ENCODE measurements at places on chromosomes 16 and 17.

- no peak for DNase-seq
These were observed 946 bp upstream of the TMEM256 start for GRCh38 chr17:7404737-7405349.

DNA sequence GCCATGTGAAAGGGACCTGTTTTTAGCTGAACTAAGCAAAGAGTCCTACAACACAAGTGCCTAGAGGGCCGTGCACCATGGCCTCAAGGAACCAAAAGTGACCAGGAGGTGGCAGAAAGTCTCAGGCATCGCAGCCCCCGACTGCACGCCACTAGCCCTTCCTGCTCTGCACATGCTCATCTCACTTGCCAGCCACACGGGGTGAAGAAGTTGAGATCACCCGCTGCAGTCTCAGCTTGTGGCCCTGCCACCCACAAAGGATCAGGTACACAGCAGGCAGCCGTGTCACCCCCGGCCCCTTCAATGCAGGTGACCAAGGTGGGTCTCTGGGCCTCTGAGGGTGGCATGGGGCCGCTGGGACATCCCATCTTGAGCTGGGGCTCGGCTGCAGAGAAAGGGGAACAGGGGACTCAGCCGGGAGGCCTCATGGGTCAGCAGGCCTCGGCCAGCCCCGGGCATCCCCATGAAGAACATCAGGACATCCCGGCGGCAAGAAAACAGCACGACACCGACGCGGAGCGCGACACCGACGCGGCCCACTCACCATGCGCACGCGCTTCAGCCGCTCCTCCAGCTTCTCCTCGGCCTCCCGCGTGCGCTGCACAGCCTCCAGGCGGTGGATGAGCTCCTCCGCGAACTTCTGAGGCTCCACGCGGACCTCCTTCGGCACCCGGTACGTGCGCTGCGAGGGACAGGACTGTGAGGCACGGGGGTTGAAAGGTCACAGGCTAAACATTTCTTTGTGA, 21.0 kb downstream of the PDIA2 start:
- DNase-seq: no peak

GRCh38 chr17:17751489-17752088, 70.3 kb downstream of the RAI1 start:
- no peak for DNase-seq

DNA sequence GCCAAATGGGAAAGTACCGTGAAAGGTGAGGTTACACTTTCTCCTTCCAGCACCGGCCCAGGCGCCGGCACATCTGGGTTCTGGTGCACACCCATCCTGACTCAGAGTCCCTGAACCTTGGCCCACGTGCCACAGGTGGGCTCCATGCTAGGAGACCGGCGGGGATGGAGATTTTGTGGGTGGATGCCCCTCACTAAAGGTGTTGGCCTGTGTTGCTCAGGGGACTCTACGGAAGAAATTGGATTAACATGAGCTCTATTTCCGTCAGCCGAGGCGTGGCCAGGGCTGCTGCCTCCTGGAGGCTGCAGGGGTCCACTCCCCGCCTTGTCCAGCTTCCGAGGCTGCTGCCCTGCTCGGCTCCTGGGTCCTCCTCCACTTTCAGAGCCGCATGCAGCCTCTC, 30.8 kb downstream of the FBXO31 start:
- DNase-seq: no peak

GRCh38 chr17:77308861-77309726, 168.3 kb downstream of the SEC14L1 start:
- no peak for DNase-seq

DNA sequence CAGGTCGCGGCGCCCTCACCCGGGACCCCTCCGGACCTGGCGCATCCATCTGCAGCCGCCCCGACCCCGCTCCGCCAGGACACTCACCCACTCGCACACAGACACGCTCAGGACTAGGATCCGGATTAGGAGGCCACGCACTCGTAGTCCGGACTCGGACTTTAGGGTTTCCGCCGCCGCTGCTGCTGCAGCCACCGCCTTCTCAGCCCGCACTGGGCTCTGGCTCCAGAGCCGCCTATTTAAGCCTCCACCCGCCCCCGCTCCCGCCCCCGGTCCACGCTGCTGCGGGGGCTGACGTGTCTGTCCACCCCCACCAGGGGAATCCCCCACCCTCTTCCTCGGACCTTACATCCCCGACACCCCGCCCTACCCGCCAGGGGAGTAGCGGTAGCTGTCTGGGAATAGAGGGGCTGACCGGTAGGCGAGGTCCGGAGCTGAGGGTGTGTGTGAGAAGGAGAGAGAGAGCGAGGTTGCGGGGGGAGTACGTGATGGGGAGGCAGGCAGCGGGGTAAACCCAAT, at the start of gene RRAD:
Gene RRAD, minus strand, starts transcription at position 214 of the 519 bp plus-strand sequence. CDS start 356 bp downstream, outside the sequence.
- no peak for DNase-seq

DNA sequence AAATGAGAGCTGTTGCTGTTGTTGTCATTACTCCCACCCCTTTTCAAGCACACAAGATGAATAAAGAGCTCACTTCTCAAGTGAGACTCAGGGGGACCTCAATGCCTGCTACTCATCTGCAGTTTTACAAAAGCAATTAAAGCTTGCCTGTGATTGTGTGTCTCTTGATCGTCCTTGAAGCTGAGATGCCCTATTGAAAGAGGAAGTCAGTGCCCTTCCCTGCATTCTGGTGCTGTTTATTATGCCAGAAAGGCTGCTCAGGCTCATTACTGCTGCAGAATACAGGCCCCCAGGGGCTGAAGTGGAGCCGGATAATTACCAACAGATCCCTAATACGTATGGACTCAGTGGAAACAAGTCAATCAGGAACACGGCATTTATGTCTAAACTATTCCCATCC, 147.2 kb downstream of the HS3ST2 start:
- no peak for DNase-seq

GRCh38 chr17:11486101-11486867, 112.0 kb upstream of the DNAH9 start:
- DNase-seq: no peak

- no peak for DNase-seq
These were observed 9.8 kb upstream of the ADAT1 start for GRCh38 chr16:75632857-75633256.
